Fibroblast of skin of left quadriceps (primary cell): ENCODE measurements at places on chromosomes 12 and 14.

GRCh38 chr12:72271451-72272090 is 599 bp upstream of the TRHDE start:
- DNase-seq = no peak

- no peak for DNase-seq
Observed at GRCh38 chr14:72094844-72095582, 162.8 kb downstream of the RGS6 start.

DNA sequence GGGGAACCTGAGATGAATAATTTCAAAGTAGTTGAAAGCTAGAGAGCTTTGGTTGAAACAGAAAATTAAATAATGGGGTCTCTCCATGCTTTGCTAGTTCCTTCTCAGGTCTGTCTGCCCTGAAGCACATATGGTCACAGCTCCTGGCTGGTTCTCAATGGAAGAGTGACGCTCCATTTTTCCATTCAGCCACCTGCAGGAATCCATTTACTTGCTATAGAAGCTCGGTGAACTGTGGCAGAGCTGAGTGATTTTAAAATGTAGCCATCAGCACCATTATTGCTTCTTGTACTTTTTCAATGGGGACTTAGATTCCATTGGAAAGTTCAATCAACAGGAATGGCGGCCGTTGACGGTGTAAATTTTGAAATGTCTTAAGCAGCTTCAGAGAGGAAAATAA is 525.2 kb downstream of the GLT1D1 start:
- no peak for DNase-seq

DNA sequence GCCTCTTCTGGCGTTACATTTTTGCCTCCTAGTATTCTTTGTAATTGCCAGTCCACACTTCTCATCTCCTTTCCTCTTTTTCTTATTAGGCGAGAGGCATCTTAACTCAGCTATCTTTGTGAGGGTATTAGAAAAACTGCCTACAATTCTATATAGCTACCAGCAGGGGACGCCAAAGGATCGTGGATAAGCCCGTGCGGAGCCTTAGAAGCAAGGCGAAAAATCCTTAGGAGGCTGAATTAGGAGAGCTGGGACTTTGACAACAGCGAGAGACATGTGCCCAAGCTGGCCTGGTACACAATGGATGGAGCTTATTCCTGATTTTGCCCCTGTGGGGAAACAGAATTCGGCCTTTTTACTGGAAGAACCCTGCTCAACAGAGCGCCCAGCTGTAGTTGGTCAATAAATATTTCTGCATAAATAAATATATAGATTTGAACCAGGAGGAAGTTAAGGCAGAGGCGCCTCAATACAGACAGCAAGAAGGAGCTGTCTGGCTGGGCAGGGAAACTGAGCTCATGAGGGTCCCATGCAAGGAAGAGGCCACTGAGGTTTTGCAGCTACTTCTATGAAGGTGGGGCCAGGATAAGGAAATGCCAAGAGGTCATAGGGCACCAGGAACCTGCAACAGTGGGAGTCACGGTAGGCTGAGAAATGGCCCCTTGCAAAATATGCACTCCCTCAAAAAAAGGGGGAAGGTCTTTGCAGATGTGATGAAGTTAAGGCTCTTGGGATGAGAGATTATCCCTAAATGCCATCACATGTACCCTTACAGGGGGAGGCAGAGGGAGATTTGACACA is 14.6 kb upstream of the RBM19 start:
- peak; percentile 40 for DNase-seq

DNA sequence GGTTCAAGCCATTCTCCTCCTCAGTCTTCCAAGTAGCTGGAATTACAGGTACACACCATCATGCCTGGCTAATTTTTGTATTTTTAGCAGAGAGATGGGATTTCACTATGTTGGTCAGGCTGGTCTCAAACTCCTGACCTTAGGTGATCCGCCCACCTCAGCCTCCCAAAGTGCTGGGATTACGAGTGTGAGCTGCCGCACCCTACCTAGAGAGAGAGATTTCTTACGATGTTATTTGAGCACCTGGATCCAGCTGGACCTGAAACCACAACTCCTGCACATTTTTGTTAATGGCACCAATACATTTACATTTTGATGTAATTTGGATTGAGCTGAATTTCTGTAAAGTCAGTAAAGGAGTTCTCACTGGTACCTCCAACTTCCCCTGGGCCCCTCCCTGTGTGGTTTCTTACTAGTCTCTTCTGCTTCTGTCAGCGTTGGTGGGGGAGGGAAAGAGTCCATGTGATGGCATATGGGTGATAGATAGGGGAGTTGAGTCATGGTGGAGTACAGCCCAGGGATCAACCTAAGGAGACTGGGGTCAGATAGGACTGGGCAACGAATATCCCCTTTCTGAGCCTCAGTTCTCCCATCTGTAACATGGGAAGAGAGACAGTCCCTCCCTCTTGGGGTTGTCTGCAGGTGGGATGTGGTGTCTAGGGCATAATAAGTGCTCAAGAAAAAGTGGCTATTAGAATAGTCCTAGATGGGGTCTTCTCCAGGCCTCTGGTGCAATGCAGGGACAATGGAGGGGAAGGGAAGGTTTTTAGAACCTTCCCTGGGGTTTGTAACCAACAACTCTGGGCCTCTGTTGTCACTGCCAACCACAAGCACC is 83.3 kb upstream of the MED13L start:
- no peak for DNase-seq

GRCh38 chr12:40469736-40470135 is 222.5 kb upstream of the CNTN1 start:
- no peak for DNase-seq

GRCh38 chr14:74475678-74476077 is 17.4 kb downstream of the NPC2 start:
- DNase-seq = peak; percentile 45

- no peak for DNase-seq
Observed at GRCh38 chr14:52790011-52790755, 1.2 kb downstream of the GNPNAT1 start.

GRCh38 chr14:39025250-39025809 is 77.7 kb downstream of the SEC23A start:
- DNase-seq = no peak

- no peak for DNase-seq
Observed at GRCh38 chr12:125254856-125255255, 189.6 kb downstream of the AACS start.

DNA sequence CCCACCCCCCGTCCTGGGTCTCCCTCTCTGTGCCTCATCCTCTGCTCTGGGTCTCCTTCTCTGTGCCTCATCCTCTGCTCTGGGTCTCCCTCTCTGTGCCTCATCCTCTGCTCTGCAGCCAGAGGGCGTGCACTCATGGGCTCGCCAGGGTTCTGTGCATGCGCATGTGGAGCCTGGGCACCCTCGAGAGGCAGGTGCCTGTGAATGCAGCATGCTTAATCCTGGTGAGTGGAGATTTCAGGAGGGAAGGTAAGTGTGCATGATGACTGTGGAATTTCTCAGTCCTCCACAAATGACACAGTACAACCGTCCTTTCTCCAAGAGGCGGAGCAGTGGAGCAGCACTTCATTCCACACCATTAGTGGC is 65.2 kb downstream of the EP400 start:
- DNase-seq = no peak

DNA sequence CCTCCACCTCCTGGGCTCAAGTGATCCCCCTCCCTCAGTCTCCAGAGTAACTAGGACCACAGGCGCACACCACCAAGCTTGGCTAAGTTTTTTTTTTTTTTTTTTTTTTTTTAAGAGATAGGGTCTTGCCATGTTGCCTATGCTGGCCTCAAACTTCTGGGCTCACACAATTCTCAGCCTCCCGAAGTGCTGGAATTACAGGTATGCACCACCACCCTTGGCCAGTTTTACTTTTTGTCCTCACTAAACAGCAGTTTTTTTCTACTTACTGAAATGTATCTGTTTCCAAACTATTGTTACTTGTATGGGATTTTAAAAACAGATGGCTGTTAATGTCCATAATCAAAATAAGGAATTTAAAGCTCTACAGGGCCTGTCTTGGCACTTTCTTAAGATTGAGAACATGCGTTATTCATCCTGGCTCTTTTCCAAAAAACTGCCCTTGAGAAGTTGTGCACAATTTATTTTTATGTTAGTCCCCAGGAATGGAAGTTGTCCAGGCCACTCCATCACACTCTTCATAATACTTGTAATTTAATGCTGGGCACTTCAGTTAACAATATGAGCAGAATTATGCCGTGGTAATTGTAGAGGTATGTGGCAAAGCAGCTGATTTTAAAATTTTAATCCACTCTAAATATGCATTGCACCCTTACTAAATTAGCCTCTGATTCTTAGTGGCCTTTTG is 51.9 kb upstream of the REP15 start:
- peak; percentile 30 for DNase-seq

- DNase-seq = no peak
Observed at GRCh38 chr12:80937391-80938238, at the start of gene LIN7A. Gene LIN7A, minus strand, starts transcription at chr12:80937934. Its CDS starts 212 bp downstream, at chr12:80937722.

DNA sequence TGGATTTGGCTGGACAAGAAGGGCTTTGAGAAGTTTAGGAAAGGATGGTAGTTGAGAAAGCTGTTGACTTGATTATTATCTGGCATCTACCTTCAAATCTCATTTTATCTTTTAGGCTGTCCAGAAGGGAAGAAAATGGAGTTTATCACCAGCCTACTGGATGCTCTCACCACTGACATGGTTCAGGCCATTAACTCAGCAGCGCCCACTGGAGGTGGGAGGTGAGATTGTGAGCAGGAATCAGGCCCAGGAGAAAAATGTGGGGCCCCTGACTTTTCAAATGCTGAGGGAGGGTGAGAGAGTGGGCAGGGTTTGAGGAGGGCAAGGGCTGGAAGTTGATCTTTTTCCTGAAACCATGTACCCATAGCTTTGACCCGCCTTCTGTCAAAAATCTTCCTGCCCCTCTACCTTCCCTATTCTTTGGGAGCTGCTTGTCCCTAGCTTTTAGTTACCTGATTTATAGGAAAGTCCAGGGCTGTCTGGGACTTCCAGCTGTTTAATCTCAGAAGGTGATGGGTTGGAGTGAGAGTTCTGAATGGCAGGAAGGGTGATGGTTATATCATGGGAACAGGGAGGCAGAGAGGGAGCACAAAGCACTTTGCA is 134.2 kb downstream of the SMOC1 start:
- no peak for DNase-seq

- DNase-seq = no peak
Observed at GRCh38 chr14:55450124-55450523, 9.7 kb upstream of the TBPL2 start.

- DNase-seq = no peak
Observed at GRCh38 chr12:132324841-132325732, 4.3 kb downstream of the GALNT9 start.

DNA sequence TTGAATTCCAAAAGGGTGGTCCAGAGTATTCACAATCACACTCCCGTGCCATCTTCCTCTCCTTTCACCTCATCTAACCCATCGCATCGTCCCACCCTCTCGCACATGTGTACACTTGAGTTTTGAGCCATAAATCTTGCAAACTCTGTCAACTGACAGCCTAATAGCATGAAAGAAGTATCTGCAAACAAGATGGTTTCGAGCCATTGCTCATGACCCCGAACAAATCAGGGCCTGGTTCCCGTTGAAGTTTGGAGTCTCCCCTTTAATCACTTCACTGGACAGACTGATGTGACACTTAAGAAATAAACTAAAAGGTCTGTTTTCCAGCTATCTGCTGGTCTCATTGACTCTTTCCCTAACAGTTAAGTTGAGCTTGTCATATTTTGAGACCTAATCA is 223.6 kb upstream of the SOX5 start:
- no peak for DNase-seq

- DNase-seq = no peak
Observed at GRCh38 chr12:15181017-15181683, 40.1 kb downstream of the RERG start.

GRCh38 chr14:68762953-68763764 is 29.7 kb downstream of the ZFP36L1 start:
- DNase-seq = no peak

GRCh38 chr14:100547633-100548294 is 39.5 kb downstream of the BEGAIN start:
- DNase-seq = peak; percentile 11

DNA sequence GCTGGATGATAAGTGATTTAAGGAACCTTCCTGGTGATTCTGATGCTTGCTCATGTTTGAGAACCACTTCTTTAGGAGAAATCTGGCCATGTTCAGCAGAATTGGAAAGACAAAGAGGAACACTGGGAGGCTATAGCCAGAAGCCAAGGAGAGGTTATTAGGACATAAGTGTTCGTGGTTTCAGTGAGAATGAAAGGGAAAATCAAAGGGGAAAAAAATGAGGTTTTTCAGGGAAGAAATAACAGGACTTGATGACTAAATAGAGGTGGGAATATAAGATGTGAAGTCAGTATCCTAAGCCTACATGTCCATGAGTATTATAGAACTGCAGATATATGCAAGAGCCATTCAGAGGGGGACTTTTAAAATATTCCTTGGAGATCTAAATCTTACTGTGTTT is 95.6 kb downstream of the DAAM1 start:
- no peak for DNase-seq

DNA sequence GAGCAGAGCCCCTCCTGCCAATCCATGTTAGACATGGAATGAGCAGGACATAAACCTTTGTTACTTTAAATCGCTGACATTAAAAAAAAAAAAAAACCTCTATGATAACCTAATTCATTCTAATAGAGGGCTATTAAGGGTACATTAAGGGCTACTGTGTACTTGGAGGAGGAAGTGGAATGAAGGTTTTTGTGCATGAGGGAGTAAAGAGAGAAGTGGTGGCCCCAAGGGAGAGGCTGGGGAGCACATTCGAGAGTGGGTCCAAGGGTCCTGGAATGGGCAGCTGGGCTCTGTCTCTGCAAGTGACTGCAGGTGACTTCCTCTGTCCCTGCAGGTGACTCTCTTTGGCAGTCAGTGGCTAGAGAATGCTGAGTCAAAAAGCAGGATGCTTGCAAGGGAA is 32.1 kb upstream of the PTGDR start:
- DNase-seq = no peak

DNA sequence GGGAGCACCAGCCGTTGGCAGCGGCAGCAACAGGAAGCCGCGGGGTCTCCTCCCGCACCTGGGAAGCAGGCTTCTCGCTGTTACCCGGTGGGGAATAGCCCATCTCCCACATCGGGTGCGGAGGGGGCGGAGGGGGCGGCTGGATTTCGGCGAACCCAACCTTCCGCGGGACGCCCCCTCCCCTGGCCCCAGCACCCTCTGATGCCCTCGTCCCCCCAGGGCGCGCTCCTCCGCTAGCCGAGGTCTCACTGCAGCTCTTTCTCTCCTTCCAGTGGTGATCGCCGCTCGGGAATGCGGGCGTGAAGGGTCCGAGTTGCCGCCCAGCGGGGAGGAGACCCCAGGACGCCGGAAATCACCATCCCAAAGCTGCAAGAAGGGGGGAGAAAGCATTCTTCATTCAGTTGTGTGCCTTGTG is 303 bp downstream of the SAMD4A start:
- DNase-seq = no peak

- DNase-seq = no peak
Observed at GRCh38 chr14:20820063-20820904, 17.6 kb upstream of the RNASE1 start.

GRCh38 chr12:32605326-32606095 is 73.6 kb upstream of the DNM1L start:
- no peak for DNase-seq
